ENCODE measurements at places on chromosomes 16 and 17.

DNA sequence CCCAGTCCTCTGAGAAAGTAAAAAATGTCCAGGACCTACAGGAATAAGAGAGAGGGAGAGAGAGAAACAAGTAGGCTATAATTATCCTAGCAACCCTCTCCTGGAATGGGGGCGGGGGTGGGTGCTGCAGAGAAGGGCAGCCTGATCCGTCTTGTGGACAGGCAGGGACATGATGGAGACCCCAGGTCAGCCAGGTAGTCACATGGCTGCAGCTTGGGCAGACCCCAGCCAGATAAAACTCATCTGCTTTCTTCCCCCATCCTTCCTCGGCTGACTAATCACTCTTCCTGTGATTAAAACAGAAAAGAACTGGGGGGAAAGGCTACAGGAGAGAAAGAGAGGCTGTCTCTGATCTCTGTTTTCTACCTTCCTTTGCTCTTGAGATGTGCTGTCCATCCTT lies 32.6 kb downstream of the COPZ2 start:
- no peak for DNase-seq

DNA sequence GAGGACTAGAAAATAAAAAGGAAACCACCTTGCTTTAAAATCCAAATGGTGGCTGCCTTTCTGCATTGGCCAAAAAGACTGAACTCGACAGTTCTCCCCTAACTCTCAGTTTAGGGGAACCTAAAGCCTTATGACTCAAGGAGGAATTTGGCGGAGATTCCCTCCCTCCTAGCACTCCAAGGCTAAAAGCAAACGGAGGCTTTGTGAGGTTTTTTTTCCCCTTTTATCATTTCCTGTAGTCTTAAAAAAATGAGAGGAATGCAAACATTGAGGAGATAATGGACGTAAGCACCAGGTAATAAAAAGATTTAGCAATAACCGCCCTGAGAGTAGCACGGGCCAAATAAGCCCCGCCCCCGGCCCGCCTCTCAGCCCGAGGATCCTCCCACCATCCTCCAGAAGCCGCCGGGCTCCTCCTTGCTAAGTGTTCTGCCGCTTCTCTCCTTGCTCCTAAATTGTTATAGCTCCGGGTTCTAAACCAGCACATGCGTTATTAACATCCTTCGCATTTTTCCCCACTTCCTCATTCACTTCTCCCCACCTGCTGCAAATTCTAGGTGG lies 5.8 kb upstream of the KIFC3 start:
- DNase-seq: peak; percentile 66

- no peak for DNase-seq
Measured at GRCh38 chr16:88569614-88569984, 604 bp upstream of the ZC3H18 start.

GRCh38 chr16:72172105-72173034 lies at the start of gene PMFBP1:
Gene PMFBP1, minus strand, starts transcription at chr16:72172155. Its CDS starts 947 bp downstream, at chr16:72171208.
- DNase-seq: peak; percentile 44

GRCh38 chr17:30433514-30433913 lies 43.7 kb upstream of the GOSR1 start:
- DNase-seq: peak; percentile 51

Measured in epithelial cell of proximal tubule (primary cell).